Activated CD8-positive, alpha-beta T cell treated with anti-CD3 and anti-CD28 coated beads, Interleukin-2, amount 10 ng/mL, durations not matched to agents 7 days and 5 days (primary cell): ENCODE measurements at places on chromosomes 4 and X. TPM values are rescaled to one million over a fixed set of nuclear protein-coding genes. Genes with fewer than 3 reads are reported as not detected.
A peak's percentile ranks its signal among the peaks of the same experiment; 100 is the strongest.

GRCh38 chrX:132940727-132941327 is 17.6 kb downstream of the HS6ST2 start:
- peaks cover 2% of the 10 kb centered on the region for H3K27me3 ChIP-seq
- no peak for DNase-seq
- no peak overlapping the region for H3K4me3 ChIP-seq
- H3K27ac ChIP-seq = no peak overlapping the region
- H3K36me3 ChIP-seq = no peaks in the 10 kb centered on the region

GRCh38 chrX:39137363-39137954 is 336.2 kb downstream of the MID1IP1 start:
- no peak overlapping the region for H3K27ac ChIP-seq
- no peaks in the 10 kb centered on the region for H3K27me3 ChIP-seq
- no peak for DNase-seq

GRCh38 chr4:47668810-47669408 is 169.0 kb downstream of the CORIN start:
- peaks cover 17% of the 10 kb centered on the region for H3K27me3 ChIP-seq
- no peaks in the 10 kb centered on the region for H3K4me1 ChIP-seq
- H3K27ac ChIP-seq = no peak overlapping the region
- no peaks in the 10 kb centered on the region for H3K36me3 ChIP-seq

- H3K4me1 ChIP-seq = peaks cover 6% of the 10 kb centered on the region
- H3K27me3 ChIP-seq = peaks cover 2% of the 10 kb centered on the region
- no peak for DNase-seq
- no peak overlapping the region for H3K27ac ChIP-seq
Measured at GRCh38 chrX:55102754-55103153, 13.9 kb downstream of the PAGE2 start.

GRCh38 chrX:20796450-20796849 is 529.7 kb upstream of the RPS6KA3 start:
- no peak overlapping the region for H3K27ac ChIP-seq
- no peaks in the 10 kb centered on the region for H3K36me3 ChIP-seq
- no peak overlapping the region for H3K4me3 ChIP-seq
- DNase-seq = no peak
- no peaks in the 10 kb centered on the region for H3K27me3 ChIP-seq

GRCh38 chr4:184096561-184097240 is 121.0 kb downstream of the ENPP6 start:
- no peak for DNase-seq
- peak overlapping the region; percentile 34 for H3K27ac ChIP-seq

- no peaks in the 10 kb centered on the region for H3K36me3 ChIP-seq
- H3K27me3 ChIP-seq = no peaks in the 10 kb centered on the region
- no peaks in the 10 kb centered on the region for H3K4me1 ChIP-seq
- DNase-seq = no peak
- no peak overlapping the region for H3K27ac ChIP-seq
- H3K4me3 ChIP-seq = no peak overlapping the region
Measured at GRCh38 chr4:186900984-186901383, 177.3 kb upstream of the FAT1 start.

DNA sequence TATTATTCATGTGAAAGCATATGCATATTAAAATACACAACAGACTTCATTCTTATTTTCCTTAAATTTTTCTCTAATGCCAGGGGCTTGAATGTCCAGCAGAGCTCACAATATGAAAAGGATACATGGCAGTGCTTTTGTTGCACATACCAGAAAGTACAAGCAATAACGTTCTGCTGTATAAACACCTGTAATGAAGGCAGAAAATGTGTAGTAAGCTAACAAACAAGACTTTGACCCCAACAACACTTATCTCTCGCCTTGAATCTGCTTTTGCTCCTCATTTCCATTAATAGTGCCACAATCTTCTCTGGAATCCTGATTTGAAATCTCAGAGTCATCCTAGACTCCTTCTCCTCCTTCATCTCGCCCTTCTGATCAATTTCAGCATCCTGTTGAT is 687.3 kb downstream of the IL1RAPL1 start:
- H3K4me1 ChIP-seq = no peaks in the 10 kb centered on the region
- no peak overlapping the region for H3K4me3 ChIP-seq
- no peaks in the 10 kb centered on the region for H3K36me3 ChIP-seq
- DNase-seq = no peak
- H3K27me3 ChIP-seq = no peaks in the 10 kb centered on the region

GRCh38 chr4:38873290-38873944 is 5.8 kb downstream of the FAM114A1 start:
- H3K4me1 ChIP-seq = peaks cover 19% of the 10 kb centered on the region
- no peak overlapping the region for H3K27ac ChIP-seq
- peaks cover 38% of the 10 kb centered on the region for H3K27me3 ChIP-seq
- H3K36me3 ChIP-seq = no peaks in the 10 kb centered on the region
- no peak overlapping the region for H3K4me3 ChIP-seq

DNA sequence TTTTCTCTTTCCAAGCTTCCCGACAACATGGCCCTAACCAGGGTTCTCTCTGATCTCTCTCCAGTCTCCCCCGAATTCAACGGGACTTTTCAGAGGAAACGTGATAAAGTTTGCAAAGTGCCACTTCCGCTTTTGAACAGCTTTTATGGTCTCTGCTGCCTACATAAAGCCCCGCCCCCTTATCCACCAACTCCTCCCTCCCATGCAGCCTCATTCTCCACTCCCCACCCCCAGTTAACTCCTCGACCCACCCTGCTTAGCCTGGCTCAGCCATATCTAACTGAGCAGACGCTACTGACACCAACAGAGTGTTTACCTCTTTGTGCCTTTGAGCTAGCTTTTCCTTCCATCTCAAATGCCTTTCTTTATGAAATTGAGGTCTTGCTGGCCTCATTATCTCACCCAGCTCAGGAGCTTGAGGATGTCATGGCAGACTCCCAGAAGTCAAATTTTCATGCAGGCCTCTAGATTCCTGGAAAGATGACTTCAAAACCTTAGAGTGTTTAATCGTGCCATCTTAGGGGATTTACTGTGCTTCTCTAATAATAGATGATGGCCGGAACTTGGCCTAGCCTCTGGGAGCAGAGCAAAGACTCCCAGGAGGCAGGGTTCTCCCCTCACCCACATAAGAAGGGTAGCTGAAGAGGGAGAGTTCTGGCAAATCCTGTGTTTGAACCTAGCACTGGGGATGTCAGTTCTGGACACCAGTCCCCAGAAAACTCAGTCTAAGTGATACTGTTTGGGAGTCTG is 606.0 kb downstream of the BCOR start:
- DNase-seq = peak; percentile 61
- H3K4me3 ChIP-seq = no peak overlapping the region
- no peaks in the 10 kb centered on the region for H3K36me3 ChIP-seq
- no peaks in the 10 kb centered on the region for H3K27me3 ChIP-seq
- H3K4me1 ChIP-seq = peaks cover 18% of the 10 kb centered on the region

- no peak overlapping the region for H3K4me3 ChIP-seq
- no peaks in the 10 kb centered on the region for H3K27me3 ChIP-seq
- peaks cover 44% of the 10 kb centered on the region for H3K4me1 ChIP-seq
- peaks cover 48% of the 10 kb centered on the region for H3K36me3 ChIP-seq
Measured at GRCh38 chrX:119647552-119648420, 41.6 kb upstream of the NKRF start.

Gene ART3
- total RNA-seq = not detected

Gene MED12
- total RNA-seq = 50.2 TPM

Gene MAP3K15
- total RNA-seq = 0.31 TPM

Gene THOC2
- total RNA-seq = 78.9 TPM

Gene UGT2A1
- total RNA-seq = not detected

Gene MAGEE2
- total RNA-seq = not detected
